ENCODE measurements at places on chromosomes 6 and 20.

DNA sequence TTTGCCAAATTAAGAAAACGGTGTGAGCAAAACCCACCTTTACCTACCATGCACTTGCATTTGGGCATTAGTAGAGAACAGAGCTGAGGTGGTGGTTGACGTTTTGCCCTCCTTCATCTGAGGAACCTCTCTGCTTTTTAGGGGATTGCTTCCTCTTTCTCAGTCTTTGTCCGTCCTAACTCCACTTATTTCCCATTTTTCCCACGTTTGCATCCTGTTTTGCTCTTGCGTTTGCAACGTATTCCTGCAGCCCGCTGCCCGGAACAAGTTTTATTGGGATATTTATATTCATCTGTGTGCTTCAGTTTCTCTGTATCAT lies 374 bp upstream of the SERINC1 start:
- DNase-seq: no peak

- DNase-seq: no peak
Measured at GRCh38 chr6:144259986-144260385, 25.1 kb upstream of the UTRN start.

- no peak for DNase-seq
Measured at GRCh38 chr6:157563611-157564284, 182.8 kb downstream of the ZDHHC14 start.

- no peak for DNase-seq
Measured at GRCh38 chr20:46951840-46952497, 57.3 kb downstream of the EYA2 start.

DNA sequence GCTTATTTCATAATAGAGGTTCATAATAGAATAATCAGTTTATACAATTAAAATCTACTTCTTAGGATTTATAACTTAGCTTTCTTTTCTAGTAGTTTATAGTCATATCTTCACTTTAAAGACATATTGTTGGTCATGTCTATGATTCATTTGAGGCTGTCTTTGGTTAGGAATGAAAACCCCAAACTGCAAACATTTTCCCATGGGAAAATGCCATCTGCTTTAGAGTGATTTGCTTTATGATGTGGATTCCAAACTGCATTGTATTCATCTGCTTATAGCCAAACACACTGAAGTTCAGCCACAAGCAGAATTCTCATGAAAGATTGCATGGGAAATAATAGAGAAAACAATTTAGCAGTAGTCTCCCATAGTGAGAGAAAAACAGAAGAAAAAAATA lies 128.0 kb downstream of the RFPL4B start:
- no peak for DNase-seq

- no peak for DNase-seq
Measured at GRCh38 chr6:4364711-4365110, 229.3 kb upstream of the ECI2 start.

- DNase-seq: no peak
Measured at GRCh38 chr20:53613748-53614147, 20.1 kb upstream of the ZNF217 start.

GRCh38 chr20:47266847-47267515 lies 89.5 kb downstream of the ZMYND8 start:
- DNase-seq: no peak

GRCh38 chr20:2152317-2152716 lies 50.7 kb downstream of the STK35 start:
- DNase-seq: no peak

DNA sequence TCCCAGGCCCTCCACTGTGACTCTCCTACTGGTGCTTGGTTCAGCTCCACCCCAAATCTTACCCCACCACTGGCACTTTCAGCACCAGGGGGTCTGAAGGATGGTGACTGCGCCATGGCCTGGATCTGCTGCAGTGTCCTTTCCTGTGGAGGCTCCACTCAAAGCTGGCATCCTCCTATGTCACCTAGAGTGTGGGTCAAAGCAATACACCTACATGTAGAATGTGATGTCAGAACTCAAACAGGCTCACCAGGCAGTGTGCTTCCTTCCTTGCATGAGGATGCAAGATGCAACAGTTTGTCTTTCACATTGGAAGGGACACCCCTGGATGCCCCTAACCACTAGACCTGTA lies 32.8 kb upstream of the MICB start:
- DNase-seq: no peak

DNA sequence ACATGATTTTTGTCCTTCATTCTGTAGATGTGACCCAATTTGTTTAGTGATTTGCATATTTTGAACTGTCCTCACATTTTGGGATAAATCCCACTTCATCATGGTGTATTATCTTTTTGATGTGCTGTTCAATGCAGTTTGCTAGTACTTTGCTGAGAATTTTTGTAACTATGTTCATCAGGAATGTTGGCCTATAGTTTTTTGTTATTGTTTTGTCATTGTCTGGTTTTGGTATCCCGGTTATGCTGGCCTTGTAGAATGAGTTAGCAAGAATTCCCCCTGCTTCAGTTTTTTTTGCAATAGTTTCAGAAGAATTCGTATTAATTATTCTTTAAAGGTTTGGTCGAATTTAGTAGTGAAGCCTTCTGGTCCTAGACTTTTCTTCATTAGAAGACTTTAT lies 11.9 kb downstream of the KIF25 start:
- no peak for DNase-seq

DNA sequence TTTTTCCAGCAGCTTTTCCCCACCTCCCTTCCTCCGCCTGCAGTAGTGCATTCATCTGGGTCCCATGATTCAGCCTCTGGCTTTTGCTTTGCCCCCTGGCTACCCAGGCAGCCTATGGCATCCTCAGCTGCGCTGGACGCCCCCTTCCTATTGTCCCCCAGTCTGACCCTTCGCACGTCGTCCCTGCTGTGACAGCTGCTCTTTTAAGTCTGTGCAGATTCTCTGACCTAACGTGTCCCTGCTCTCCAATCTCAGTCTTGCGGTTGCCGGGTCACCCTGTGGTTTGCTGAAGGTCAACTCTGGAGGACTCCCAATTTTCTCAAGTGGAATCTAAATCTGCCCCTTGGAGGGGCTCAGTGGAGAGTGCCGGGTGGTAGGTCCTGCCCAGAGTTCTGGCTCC lies 294.3 kb downstream of the CDC5L start:
- DNase-seq: no peak

DNA sequence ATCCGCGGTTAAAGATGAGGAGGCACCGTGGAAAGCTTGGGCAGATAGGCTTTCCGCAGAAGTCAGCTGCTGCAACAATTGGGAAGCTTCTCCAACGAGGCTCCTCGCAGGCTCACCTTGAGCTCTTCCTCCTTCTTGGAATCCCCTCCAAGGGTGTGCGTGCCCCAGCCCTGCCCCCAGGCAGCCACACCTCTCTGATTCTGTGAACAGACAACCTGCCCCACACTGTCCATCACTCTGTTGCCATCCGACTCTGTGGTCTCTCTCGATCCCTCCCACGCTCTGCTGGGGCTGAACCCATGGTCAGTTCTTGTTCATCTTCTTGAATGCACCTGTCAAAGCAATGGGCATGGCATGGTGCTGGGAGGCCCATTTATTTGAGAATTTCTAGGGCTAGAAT lies 31.5 kb downstream of the PACSIN1 start:
- no peak for DNase-seq

- peak; percentile 69 for DNase-seq
Measured at GRCh38 chr6:26284537-26285142, 80.4 kb upstream of the BTN3A2 start.

GRCh38 chr20:408843-409696 lies 971 bp downstream of the RBCK1 start:
- no peak for DNase-seq

DNA sequence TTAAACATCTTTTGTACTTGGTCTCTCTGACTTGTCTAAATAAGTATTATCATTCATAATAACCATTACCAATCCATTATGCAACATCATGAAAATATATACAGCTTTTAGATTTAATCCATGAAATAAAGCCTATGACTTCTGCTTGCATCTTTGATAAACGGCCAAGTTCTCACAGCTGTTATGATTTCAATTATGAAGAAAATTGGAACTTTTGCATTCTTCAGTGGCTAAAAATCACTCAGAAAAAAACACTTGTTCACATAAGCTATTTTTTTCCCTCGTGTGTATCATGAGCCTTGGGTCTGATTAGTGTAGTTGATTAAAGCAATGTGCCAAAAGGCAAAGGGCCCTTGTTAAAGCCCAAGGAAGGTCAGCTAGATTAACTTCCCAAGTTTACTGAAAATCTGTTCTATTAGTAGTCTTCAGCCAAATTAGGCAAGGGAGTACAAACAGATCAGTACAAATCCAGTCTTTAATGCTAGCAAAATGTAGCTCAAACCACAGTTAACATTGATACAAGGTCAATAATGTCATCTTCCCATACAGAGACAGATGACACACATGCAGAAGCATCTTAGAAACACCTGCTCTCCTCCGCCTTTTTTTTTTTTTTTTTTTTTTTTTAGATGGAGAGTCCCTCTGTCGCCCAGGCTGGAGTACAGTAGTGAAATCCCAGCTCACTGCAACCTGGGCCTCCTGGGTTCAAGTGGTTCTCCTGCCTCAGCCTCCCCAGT lies 69.9 kb downstream of the SGK1 start:
- DNase-seq: no peak

- DNase-seq: no peak
Measured at GRCh38 chr20:24589381-24589780, 120.0 kb downstream of the SYNDIG1 start.

GRCh38 chr6:26299286-26300042 lies 65.5 kb upstream of the BTN3A2 start:
- DNase-seq: no peak

DNA sequence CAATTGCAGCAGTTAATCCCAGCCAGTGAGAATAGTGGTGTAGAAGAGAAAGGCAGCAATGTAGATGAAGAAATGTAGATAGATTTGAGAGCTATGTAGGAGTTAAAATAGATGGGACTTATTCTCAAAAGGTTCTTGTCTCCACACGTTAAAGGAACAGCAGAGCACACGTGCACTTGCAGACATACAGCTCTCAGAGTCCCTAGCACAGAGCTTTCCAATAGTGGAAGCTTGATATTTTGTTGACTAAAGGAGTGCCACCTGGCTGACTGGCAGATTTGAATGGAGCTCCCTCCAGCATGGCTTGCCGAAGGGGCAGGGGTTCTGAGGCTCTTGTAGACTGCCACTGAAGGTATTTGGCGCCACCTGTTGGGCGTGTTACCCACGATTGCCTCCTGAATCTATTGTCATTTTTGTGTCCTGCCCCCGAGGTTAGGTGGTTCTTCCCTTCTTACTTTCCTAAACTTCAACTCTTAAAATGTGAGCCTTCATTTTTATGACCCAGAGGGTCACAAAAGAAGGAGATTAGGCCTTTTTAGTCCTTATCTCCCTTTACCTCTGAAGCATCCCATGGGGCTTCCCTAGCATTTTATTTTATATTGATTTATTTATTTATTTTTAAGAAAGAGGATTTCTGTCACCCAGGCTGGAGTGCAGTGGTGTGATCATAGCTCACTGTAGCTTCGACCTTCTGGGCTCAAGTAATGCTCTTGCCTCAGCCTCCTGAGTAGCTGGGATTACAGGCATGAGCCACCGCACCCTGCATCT lies 16.4 kb downstream of the BRD2 start:
- DNase-seq: peak; percentile 81

GRCh38 chr20:676315-676937 lies 824 bp upstream of the SCRT2 start:
- no peak for DNase-seq

DNA sequence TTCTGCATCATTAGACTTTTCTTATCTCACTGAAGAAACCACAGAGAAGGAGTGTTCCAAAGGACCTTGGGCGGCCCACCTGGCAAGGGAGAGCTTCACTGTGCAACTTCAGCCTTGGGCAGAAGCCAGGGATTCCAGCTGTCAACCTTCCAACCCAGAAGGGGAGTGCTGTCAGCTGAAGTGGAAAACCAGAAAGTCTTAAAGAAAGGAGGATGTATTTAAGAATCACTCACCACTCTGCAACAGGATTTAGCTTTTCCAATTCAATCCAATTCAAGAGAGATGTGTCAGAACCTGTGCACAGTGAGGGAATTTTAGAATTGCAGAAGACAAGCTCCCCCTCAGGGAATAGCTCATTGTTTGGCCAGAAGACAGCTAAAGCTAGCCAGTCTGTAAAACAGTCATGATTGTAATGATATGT lies 553.7 kb downstream of the CD83 start:
- no peak for DNase-seq

- DNase-seq: no peak
Measured at GRCh38 chr6:41638002-41638934, at the start of gene MDFI. MDFI (plus strand) TSS chr6:41638468; CDS start chr6:41638750, 282 bp downstream.

- no peak for DNase-seq
Measured at GRCh38 chr20:61891916-61892649, 173.6 kb downstream of the TAF4 start.

DNA sequence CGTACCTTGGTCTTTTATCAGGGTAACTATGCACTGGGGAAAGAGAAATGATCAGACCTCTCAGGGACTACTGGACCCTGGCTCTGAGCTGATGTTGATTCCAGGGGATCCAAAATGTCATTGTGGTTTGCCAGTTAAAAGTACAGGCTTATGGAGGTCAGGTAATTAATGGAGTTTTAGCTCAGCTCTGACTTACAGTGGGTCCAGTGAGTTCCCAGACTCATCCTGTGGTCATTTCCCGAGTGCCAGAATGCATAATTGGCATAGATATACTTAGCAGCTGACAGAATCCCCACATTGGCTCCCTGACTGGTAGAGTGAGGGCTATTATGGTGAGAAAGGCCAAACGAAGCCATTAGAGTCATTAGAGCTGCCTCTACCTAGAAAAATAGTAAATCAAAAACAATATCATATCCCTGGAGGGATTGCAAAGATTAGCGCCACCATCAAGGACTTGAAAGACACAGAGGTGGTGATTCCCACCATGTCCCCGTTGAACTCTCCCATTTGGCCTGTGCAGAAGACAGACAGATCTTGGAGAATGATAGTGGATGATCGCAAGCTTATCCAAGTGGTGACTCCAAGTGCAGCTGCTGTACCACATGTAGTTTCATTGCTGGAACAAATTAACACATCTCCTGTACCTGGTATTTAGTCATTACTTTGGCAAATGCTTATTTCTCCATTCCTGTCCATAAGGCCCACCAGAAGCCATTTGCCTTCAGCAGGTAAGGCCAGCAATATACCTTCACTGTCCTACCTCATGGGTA lies 152.4 kb downstream of the THBS2 start:
- DNase-seq: no peak

DNA sequence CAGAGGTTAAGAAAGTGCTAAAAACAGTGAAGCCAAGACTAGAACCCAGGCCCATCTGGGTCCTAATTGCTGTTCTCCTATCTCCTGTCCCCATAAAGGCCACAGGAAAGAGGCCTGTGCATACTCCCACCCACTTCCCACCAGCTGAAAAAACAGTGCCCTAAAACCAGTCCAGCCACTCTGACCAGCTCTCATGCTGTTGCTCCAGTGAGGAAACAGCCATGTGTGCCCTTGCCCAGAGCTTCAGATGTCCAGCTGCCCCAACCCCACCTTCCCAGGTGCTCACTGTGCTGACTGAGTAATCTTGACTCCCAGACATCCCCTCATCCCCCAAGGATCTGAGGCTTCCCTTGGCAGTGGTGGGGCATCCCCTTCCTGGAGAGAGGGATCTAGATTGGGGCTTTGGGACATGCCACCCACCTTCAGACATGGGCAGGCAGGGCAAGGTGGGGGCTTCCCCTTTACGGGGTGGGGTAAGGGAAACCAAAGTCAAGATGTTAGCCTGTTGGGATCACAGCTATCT lies 28.7 kb downstream of the KCNK5 start:
- DNase-seq: no peak
